ENCODE measurements at places on chromosomes 2 and 18.

GRCh38 chr2:215874418-215874817 lies 138.9 kb downstream of the MREG start:
- no peak for DNase-seq

- DNase-seq = no peak
Observed at GRCh38 chr18:28079883-28080282, 97.0 kb downstream of the CDH2 start.

DNA sequence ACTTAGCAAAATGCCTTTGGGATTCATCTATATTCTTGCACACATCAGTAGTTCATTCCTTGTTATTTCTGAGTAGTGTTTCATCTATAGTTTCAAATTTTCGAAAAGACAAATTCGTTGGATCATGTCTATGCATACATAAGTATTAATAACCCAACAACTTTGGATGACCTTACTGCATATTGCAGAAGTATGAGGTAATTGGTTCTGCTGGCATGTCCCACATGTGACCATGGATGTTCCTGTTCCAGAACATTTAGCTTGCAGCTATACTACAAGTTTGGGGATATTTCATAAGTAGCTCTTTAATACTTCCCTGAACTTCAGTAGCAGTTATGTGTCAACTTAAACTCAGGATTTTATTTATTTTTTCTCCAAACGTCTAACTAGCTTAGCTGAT lies 44.9 kb downstream of the APLF start:
- no peak for DNase-seq

- DNase-seq = no peak
Observed at GRCh38 chr2:46703588-46703987, 212.0 kb downstream of the MCFD2 start.

DNA sequence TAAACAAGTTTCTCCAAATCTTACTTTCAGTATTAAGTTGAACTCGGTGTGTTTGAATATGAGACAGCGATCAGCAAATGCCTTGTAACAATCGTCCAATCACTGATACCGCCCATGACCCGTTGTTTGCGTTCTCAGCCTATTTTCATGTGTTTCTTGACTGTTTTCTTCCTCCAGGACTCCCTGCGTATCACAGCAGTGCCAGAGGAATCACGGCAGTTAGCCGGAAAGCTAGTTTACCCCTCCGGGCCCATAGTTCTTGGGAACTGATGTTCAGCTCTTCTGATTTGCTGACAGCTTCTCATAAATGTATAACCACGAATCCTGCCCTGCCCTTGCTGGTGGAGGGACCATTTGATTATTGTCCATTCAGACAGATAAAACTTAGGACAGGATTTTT lies 42.2 kb upstream of the TPO start:
- no peak for DNase-seq

- DNase-seq = peak; percentile 31
Observed at GRCh38 chr2:40370007-40370395, 81.9 kb downstream of the SLC8A1 start.

GRCh38 chr18:3810296-3810695 lies 360.3 kb downstream of the TGIF1 start:
- no peak for DNase-seq

DNA sequence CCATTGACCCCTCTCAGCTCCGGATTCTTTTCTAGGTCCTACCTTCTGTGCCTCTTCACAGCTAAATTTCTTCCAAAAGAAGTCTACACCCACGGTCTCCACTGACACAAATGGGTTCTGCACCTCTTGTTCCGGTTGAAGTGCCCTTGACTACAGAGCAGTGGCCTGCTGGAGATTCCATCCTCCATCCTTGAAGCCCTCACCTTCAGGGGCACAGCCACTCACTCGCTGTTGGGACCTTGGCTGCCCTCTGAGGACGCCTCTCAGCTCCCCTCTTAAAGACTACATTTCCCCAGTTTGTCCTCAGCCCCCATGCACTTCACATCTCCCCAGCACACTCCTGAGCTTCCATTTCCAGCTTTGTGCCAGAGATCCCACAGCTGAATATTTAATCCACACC lies 226.3 kb downstream of the ATAD2B start:
- no peak for DNase-seq

DNA sequence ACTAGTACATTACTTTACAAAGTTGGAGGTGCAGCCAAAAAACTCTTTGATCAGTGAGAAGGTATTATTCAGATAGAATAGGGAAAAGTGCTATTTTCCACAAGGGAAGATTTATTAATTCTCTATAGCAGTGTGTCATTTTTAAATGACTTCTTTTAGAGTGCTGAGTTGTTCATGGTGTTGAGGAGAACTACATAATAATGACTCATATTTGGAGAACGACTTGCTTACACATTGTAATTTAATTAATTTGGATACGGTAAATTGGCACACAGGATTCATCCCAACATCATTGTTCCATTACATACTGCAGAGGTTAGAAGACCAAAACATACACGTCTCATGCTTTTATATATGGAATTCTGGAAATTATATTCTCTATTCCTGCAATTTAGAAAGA lies 22.1 kb upstream of the MAP2 start:
- DNase-seq = no peak

DNA sequence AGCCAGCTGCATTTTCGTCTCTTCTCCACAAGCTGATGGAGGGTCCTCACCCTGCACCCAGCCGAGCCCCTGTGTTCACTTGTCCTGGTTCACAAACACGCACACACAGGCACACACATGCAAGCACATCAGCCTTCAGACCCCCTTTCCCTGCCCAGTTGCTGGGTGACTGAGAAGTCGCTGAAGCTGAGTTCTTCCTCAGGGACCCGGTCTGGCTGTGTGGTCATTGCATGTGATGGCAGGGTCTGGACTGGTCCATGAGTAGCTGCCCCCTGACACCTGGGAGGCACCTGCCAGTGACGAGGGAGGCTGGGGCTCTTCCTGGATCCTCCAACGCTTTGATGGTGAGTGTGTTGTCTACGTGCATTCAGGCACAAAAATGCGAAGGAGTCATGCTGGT lies 546.1 kb upstream of the SALL3 start:
- no peak for DNase-seq

- DNase-seq = no peak
Observed at GRCh38 chr18:76374330-76375281, 120.4 kb downstream of the ZNF516 start.

DNA sequence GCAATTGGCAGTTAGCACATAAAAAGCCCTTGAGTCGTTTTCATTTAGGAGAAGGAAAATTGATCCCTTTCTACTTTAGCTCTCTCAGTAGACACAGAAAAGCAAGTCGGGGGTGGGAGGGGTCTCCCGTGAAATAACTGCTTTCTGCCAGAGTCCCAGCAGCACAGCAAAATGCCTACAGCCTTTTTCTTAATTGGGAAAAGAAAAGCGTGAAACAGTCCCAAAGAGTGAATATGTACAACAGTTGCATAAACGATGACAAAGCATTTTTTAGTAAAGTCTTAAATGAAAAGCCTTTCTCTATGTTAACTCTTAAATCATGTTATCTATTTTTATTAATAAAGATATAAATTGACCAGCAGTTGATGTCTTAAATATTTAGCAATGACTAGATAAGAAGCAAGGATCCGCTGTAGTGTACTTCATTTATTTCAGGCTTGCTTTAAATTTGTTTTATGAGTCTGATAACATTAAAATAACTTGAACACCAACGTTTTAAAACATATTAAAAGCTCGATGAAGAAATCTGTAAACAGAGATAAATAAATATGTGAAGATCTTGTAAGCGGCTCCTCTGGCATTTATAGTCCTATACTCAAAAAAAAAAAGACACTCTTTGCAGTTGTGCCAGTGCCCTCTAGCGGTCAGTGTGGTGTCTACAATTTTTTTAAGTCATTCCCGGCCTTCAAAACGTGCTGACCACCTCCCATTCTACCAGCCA lies 42.3 kb upstream of the ATIC start:
- peak; percentile 80 for DNase-seq

DNA sequence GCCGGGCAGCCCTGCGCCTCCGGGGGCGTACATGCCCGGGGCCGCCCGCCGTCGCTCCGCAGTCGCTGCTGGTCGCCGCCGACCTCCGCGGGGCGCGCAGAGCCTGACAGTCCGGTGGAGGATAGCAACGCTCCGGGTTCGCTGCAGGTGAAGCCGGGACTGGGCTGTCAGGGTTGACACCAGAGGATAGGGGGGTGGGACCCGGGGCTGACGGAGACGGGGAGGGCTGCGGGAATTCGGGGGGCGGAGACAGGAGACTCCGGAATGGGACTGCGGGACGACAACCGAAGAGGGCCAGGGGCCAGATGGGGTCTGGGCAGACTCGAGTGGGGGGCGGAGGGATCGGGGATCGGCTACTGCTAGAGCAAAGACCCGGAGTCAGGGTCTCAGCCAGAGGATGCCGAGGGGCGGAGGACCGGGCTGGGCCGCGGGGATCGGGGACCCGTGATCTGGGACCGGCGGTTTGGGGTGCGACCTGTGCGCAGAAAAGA lies 403 bp downstream of the TMEM127 start:
- peak; percentile 22 for DNase-seq

- DNase-seq = no peak
Observed at GRCh38 chr18:78006774-78007260, 757.2 kb downstream of the GALR1 start.

- DNase-seq = peak; percentile 23
Observed at GRCh38 chr2:168348076-168348475, 100.7 kb upstream of the STK39 start.

- DNase-seq = no peak
Observed at GRCh38 chr2:21367421-21367820, 243.7 kb downstream of the TDRD15 start.

- DNase-seq = no peak
Observed at GRCh38 chr18:63199743-63200241, 119.8 kb downstream of the BCL2 start.

DNA sequence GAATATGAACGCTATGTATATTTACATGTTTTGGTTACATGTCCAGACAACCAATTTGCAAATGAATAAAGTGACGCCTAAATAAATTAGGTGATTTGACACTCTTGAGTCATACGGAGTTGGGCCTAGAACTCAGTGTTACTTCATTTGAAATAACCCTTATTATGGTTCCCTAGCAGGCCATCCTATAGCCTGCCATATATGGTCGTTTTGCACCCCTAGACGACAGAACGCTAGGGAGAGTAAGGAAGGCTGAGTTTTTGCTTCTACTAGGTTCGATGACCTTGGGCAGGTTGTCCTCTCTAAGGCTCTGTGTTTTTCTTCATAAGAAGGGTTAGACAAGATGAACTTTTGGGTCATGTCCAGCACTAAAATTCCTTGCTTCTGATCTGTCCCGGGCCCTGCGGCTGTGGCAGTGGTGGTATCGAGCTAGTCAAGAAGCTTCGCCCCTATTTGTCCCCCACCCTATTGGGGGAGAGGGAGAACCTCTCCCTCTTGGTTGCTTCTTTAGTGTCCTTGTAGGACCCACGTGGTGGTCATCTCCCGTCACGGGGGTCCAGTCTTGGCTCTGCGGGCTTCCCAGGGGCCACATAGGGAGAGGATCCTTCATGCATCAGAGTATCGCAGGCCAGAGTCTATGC lies 574 bp upstream of the EML4 start:
- DNase-seq = no peak

GRCh38 chr18:70249118-70249517 lies 39.7 kb upstream of the SOCS6 start:
- no peak for DNase-seq

- no peak for DNase-seq
Observed at GRCh38 chr18:49038423-49038822, 87.7 kb upstream of the SMAD7 start.

DNA sequence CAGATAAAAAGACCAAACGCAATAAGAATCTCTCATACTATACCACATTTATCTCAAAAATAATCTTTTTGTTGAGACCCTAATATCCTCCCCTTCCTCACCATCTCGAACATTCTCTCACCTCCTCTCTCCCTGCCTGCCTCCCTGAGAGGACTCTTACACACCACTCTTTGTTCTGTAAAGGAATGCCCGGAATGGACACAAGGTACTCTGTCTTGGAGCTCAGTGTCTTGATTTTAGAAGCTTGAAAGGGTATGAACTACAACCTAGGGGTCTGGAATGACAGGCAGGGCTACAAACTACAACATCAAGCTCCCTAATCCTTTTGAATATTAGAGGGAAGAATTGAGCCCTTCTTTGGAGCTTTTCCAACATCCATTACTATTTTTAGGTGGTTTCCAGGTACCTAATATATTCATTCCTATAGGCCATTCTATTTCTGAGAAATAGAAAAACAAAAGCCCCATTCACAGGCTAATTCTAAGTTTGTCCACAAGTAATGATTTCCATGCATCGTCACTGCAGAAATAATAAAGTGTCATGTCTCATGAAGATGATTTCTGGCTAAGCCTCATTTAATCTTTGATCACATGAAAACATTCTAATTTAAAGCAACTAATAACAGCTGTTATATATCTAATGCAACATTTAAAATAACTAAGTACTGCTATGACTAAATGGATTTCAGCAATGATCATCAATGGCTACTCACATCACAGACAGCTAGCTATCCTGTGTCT lies 60.6 kb downstream of the LRP2 start:
- no peak for DNase-seq

- no peak for DNase-seq
Observed at GRCh38 chr2:84839851-84840250, 41.0 kb downstream of the TRABD2A start.

GRCh38 chr18:58590254-58590653 lies 38.6 kb downstream of the ALPK2 start:
- peak; percentile 86 for DNase-seq

GRCh38 chr2:232377841-232378734 lies 463 bp upstream of the ALPP start:
- no peak for DNase-seq

- DNase-seq = no peak
Observed at GRCh38 chr2:159609811-159610549, 6.4 kb downstream of the BAZ2B start.

GRCh38 chr2:229970406-229970805 lies 48.1 kb downstream of the FBXO36 start:
- no peak for DNase-seq

DNA sequence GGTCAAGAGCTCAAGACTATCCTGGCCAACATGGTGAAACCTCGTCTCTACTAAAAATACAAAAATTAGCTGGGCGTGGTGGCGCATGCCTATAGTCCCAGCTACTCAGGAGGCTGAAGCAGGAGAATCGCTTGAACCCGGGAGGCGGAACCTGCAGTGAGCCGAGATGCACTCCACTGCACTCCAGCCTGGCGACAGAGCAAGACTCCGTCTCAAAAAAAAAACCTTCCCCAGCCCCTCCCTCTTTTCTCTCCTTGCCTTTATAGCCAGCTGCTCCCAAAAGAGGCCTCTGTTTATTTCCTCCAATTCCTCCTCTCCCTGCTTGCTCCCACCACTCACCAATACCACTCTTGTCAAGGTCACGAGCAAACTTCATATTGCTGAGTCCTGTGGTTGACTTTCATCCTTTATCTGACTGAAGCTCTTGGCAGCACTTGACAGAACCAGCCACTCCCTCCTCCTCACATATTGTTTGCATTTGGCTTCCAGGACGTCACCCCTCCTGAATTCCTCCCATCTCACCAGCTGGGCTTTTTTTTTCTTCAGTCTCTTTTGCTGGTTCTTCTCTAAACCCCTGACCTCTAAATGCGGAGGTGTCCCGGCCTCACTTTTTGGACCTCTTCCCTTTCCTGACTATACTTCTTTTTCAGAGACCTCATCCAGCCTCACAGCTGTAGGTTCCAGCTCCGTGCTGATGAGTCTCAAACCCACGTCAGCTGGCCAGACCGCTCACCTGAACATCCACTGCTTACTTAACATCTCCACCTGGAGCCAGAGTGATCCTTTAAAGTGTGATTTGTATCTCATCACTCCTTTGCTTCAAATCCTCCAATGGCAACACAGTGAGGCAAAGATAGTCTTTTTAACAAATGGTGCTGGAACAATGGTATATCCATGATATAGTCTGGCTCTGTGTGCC lies 84.6 kb upstream of the CAB39 start:
- DNase-seq = peak; percentile 60

Measured in fibroblast of gingiva (primary cell).